AML-193 (cell line): ENCODE measurements at places on chromosomes 13 and 19.
A peak's percentile ranks its signal among the peaks of the same experiment; 100 is the strongest.

DNA sequence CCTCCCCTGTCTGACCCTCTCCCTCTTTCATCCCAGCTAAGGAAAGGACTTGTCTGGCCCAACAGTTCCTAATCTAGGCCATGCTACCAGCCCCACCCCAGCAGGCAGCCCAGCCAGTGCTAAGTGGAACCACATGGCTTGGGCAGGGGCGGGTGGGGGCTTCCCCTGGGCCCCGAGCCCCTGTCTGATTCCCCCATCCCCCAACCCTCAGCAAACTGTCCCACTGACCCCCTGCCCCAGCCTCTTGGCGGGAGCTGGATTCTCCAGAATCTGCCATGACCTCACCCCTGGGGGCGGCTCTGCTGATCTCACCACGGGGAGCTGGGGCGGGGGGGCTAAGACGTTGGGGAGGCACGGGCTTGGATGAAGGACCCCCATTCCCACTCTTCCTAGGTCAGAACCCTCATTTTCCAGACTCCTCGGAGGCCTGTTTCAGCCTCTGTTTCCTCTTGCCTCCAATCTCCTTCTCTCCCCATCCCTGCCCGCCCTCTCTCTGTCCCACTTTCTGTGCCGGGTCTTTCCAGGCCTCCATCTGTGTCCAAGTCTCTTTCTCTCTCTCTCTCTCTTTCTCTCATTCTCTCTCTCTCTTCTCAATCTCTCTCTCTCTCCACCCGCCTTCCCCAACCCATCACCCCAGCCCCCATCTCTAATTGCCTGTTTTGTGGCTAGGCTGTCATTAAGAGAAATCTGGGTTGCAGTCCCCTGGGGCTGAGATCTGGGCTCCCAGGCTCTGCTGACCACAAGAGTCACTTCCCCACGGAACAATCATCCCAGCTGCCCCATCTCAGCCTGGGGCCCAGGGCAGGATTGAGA, 2.7 kb downstream of the COL5A3 start:
- no peak for DNase-seq

DNA sequence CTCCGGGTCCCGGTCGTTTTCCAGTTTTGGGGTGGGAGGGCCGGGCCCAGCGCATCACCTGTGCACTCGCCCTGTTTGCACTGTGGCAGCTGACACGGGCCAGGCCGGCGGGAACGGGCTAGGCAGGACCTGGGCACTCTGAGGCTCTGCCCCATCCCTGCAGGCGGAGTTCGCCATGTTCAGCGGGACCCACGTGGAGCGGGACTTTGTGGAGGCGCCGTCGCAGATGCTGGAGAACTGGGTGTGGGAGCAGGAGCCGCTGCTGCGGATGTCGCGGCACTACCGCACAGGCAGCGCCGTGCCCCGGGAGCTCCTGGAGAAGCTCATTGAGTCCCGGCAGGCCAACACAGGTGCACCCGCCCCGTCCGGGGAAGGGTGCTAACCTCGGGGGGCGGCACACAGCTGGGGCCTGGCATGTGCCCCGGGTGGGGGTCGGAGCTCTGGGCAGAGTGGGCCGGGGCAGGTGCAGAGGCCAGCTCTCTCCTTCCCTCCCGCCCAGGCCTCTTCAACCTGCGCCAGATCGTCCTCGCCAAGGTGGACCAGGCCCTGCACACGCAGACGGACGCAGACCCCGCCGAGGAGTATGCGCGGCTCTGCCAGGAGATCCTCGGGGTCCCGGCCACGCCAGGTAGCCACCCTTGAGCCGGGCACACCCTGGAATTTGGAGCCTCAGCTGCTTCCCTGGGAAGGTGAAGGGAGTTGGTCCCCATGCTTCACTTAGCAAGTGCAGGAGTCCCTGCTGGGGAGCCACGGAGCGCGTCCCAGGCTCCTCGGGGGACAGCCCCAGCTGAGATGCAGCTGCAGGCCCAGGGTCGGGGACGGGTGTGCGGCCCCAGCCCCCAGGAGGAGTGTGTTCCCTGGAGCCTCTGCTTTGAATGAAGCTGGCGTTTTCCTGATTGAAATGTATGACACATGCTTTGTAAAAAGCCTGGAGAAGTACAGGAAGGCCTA, 9.3 kb upstream of the ZNF554 start:
- DNase-seq, result no peak

DNA sequence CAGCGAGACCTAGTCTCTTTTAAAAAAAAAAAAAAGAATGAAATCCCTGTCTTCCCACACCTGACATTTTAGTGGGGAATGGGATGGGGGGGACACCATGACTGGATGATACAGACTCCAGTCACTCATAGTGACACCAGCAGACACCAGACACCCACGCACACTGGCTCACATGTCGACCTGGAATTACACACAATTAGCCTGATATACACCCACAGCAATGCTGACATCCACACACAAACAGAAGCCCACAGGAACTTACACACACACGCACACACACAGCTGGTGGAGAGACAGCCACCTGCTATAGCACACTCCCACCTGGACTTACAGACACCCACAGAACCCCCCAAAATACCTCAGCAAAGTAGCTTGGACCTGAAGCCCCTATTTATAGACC, 8.3 kb upstream of the NANOS3 start:
- DNase-seq, result no peak

GRCh38 chr19:40831502-40832430, 18.5 kb downstream of the CYP2A6 start:
- peak; percentile 66 for DNase-seq

DNA sequence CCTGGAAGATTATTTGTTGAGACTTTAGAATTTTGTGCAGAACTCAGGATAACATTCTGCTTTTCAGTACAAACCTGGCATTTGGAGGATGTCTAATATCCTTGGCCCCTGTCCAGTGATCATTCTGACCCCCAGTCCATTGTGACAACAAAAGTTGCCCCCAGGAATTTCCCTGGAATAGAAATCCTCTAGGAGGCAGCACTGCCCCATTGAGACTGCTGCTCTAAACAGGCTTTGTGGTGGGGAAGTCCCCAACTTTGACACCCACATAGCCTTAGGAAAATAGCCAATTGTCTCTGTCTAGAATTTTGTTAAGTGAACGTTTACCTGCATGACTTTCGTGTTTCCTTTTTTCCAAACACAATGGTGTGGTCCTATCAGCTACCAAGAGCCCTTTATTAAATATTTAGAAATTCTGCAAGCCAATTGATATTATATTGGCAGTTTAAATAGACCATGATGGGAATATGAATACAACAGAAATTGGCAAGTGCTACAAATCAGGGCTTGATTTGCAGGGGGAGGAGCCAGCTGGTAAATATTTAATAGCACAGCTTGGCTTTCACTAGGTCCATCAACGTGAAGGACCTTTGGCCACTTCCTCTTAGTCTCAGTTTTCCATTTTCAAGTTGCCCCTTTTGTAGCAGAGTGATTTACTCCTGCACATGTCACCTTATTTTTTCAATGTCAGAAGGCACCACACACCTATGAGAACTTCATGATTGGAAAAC, 451.7 kb downstream of the EFNB2 start:
- DNase-seq, result peak; percentile 53

DNA sequence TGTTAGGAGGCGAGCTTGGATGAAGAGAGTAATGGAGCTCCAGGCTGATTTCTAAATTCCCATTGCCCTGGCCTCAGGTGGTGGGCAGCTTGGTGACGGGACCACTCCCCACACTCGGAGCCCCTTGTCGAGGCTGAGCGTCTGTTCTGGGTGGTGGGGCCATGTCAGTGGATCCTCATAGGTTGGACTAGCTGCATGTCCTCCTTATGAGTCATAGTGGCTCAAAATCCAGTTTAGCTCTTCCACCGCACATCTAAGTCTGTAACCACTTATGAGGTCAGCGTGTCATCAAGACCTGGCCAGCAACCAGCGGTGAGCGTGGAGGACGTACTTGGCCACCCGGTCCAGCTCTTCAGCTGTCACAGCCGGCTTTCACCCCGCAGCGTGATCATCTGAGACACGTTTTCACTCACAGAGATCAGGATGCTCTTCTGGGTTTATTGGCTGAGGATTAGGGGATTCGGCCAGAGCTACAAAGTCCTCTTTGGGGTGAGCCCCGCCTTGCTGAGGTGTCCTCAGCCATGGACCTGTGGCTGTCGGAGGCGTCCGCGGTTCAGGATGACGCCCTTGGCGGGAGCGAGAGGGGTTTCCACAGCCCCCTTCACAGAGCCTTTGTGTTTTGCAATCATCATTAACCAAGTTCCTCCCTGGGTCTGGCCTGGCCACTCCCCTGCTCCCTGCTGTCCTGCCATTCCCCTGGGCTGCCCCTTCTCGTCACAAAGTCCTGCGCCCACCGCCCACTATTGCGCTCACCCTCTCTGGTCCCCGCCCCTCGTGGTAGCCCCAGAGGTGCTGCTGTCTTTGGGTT, 41.9 kb downstream of the ADPRHL1 start:
- no peak for DNase-seq

- no peak for DNase-seq
Observed at GRCh38 chr13:47117268-47117667, 220.4 kb upstream of the HTR2A start.

DNA sequence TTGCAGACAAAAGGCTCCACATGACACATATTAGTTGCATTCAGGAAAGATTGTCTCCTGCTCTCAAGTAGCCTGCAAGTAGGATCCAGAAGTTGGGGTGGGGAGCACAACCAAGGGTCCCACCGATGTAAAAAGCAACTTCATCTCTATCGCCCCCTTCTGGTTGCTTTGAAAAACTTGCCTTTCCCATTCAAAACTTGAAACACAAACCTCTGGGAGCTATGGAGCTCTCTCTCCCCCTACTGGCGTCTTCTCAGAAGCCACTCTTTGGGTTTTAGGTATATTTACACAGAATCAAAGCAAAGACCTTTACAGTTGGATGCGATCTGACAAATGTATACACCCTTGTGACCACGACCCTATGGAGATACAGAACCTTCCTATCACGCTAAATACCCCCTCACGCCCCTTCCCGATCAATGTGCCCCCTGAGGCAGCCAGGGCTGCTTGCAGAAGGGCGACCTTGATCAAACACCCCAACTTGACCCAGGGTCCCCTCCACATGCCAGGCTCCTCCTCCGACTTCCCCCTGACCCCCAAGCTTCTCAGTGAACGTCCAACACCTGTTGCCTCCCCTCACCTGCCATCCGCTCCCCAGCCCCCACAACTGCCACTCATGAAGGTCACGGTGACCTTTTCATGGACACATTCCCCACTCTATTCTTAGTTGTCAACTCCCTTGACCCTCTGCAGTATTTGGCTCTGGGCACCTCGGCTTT, 10.1 kb downstream of the NOSIP start:
- peak; percentile 86 for DNase-seq

GRCh38 chr13:20114066-20114610, 46.7 kb downstream of the GJA3 start:
- DNase-seq, result no peak

GRCh38 chr19:32896516-32897214, 27.1 kb upstream of the SLC7A9 start:
- no peak for DNase-seq

DNA sequence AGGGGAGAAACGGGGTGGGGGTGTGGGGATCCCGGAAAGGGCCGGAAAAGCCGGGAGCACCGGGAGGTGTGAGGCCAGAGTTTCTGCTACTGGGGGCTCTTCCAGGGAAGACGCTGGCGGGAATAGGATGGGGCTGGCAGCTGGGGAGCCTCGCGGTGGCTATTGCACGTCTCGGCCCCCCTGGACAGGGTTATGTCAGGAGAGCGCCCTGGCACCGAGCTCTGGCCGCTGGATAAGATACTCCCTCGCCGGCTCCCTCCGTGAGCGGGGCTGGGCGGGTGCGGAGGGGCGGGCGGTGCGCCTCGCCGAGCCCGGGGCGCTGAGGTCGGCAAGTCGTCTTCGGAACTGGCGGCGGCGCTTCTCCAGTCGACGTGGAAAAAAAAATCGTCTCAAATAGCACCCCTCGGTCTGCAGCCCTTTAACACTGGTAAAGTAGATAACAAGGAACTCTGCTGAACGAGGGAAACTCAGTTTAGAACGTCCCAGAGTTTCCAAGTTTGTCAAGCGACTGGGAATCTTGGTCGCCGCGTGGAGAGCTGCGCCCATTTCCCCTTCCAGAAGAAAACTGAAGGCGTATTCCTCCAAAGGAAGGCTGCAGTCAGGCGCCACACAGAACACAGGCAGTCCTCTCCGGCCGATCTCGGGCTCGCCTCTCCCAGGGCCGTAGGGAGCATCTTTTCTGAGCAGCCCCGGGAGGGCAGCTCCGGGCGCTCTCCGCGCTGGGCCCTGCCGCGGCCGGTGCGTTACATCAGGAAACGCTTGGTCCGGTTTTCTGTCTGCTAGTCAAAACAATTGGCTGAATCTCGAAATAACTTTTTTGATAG, 115.1 kb downstream of the KCNRG start:
- DNase-seq, result no peak

GRCh38 chr13:50309318-50309717, 294.1 kb downstream of the KCNRG start:
- no peak for DNase-seq

GRCh38 chr19:15964231-15964630, 15.4 kb downstream of the OR10H4 start:
- no peak for DNase-seq

DNA sequence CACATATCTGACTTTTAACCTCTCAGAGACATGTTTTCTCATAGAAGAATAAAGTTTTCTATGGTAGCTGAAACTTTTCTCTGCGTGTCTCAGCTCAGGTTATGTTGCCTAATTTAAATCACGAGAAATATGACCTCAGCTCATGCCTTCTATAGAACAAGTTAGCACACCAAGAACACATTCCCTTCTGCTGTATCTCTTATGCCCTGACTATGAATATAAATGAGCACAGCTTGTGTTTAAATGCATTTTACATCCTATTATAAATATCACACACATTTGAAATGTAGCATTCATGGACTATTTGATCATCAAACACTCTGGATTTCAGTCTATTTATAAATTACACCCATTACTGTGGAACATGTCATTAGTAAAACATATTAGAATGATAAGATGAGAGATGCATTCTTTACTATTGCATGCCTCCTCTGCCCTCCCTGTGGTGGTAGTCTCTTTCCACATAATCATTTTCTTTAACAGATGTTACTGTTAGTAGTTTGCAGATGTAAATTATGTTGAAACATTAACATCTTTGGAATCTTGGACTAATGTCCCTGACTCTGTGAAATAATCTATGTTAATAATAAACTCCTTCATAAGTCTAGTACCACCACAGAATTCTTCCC, 2044.9 kb upstream of the PCDH20 start:
- no peak for DNase-seq

DNA sequence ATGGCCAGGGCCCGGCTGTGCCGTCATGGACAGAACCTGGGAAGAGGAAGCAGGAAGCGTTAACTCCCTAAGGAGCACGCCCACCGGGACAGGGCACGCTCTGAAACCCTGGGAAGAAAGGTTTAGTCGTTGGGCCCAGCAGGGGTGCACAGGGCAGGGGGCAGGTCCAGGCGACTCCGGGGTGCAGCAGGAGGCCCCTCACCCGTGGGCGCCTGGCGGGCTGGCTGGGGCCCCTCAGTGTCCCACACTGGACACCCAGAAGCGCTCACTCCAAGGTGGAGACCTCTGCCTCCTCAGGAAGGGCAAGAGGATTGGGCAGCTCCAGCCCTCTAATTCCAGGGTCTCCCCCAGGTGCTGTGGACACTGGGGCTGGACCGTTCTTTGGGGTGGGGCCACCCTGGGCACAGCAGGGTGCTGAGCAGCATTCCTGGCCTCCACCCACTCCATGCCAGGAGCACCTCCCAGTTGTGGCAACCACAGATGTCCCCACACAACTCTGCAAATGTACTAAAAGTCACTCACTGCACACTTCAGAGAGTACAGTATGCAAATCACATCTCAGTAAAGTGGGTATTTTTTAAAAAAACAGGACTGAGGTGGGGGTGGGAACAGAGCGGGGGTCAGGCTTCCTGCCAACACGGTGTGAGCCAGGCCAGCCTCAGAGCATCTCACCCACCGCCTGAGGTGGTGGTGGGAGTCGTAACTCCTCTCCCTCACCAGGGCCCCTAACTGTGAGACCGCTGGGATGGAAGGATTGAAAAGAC, 35.2 kb downstream of the PIP5K1C start:
- DNase-seq, result no peak
